Spleen (tissue), 13 donors: ENCODE measurements at places on chromosomes 11 and 22.
A peak's percentile ranks its signal among the peaks of the same experiment; 100 is the strongest.

DNA sequence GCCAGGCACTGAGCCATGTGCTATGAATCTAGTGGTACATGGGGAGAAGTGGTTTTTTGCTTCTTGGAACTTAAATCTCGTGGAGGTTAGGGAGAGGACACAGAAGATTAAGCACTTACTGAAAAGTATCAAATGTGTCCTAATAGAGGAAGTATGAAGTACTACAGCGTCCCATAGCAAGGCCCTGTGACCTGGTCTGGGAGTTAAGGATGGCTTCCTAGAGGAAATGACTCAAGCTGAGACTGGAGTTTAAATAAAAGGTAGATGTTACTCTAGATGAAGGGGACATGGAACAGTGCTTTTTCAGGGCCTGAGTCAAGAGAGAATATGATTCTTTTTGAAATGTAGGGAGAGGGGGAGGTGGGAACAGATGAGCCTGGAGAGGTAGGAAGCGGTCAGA is 202.9 kb downstream of the GRIK4 start:
- no peak for DNase-seq

GRCh38 chr11:37076866-37077265 is 478.8 kb upstream of the RAG2 start:
- DNase-seq: no peak

- no peak for DNase-seq
Measured at GRCh38 chr22:50104141-50104544, 14.3 kb downstream of the MOV10L1 start.

DNA sequence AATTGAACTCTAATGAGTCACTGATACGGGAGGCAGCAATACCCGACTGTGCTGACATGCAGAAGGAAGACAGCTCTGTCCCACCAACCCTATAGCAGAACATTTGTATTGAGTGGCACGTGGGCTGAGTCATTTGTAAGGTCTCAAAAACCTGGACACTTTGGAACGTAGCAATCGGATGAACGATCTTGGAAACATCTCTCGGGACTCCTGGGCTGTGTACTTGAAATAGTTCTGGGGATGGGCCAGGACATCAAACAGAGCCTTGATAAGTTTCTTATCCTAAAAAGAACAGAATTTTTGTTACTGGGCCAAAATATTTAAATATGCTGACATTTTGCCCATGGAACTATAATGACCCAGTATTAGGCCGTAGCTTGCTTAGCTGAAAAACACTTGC is 17.1 kb upstream of the NRIP3 start:
- no peak for DNase-seq

DNA sequence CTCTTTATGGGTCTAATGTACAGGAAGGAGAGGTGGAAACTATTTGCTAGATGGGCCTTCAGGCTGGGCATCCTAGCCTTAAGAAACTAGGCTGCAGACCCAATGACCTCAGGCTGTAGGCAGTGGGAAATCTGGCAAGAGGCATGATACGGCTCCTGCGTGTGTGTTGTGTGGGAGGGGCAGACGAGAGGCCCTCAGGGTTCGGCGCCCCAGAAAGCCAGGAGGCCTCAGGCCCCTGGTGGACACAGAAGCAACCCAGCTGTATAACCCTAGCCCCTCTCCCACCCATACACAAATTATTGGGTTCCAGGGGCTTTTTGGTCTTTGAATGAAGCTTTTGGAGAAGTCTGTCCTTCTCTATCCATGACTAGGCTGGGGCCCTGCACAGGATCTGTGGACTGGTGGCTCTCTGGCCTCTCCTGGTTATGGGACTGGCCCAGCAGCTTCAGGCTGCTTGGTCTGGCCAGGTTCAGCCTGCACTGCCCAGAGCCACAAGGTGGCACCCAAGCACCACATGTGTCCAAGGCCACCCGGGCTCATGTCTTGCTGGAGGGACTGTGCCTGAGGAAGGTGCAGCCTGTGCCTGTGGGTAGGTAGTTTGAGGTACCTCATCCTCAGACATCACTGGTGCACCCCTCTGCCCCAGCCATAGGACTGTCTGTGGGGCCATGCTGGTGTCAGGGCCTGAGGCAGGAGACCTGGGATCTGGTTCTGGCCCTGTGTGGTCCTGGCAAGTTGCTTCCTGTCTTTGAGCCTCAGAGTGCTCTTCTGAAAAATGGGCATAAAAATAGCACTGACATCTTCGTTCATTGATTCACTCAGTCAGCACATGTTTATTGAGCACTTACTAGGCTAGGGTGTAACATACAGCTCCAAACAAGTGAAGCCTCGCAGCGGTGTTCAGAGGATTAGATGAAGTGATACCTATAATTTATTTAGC is 87.5 kb downstream of the RRM1 start:
- DNase-seq: peak; percentile 81

DNA sequence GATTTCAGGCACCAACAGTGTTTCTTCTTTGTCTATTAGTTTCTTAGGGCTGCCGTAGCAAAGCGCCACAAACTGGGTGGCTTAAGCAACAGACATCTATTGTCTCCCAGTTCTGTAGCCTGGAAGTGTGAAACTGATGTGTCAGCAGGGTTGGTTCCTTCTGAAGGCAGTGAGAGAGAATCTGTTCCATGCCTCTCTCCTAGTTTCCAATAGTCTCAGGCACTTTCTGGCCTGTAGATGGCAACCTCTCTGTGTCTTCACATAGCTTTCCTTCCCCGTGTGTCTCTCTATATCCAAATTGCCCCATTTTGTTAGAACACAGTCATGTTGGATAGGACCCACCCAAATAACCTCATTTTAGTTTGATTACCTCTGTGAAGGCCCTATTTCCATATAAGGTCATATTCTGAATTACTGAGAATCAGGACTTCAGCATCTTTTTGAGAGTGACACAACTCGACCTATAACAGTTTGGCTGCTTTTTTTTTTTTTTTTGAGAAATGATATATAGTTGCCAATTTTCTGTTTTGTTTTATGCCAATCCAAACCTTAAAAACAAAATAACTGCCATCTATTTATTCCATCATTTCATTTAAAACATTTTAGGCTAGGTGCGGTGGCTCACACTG is 108.2 kb downstream of the SLC36A4 start:
- DNase-seq: no peak

GRCh38 chr22:29784451-29785361 is 17.5 kb downstream of the UQCR10 start:
- DNase-seq: no peak

DNA sequence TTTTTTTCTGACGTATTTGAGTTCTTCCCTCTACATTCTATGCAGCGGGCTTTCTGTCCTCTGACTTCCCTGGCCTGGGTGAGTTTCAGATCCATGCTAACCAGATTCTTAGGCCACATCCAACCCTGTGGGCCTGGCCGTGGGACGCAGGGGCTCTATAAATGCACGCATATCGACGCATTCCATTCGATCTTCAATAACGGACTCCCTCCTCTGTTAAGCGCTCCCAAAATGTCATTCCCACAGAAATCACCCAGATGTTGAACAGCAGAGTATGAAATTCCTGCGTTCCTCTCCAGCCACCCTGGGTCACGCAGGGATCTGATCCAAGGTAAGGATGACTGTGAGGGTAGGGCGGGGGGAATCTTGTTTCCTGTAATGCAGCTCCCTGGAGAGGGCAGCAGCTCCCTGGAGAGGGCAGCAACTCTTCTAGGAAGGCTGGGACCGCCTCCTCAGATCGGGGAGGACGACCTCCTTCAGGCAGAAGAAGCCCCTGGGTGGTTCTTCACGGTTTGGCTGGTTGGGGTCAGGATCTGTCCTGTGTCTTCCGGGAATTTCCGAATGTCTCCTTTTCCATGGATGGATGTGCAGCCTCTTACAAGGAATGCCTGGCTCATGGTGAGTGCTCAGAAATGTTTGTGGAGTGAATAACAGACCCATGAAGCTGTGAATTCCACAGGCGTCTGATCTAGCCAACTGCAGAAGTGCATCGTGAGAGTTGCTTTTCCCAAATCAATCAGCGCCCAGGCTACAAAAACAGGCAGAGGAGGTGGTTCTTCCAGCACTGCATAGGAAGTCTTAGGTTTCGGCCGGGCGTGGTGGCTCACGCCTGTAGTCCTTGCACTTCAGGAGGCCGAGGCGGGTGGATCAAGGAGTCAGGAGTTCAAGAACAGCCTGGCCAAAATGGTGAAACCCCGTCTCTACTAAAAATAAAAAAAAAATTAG is 12.2 kb downstream of the MRGPRD start:
- peak; percentile 41 for DNase-seq

GRCh38 chr22:45975164-45976161 is 1.5 kb downstream of the WNT7B start:
- no peak for DNase-seq

- peak; percentile 8 for DNase-seq
Measured at GRCh38 chr22:29593923-29594322, 9.5 kb upstream of the NF2 start.

GRCh38 chr11:107413352-107413751 is 44.3 kb downstream of the CWF19L2 start:
- no peak for DNase-seq

- DNase-seq: no peak
Measured at GRCh38 chr11:11486002-11486401, 133.0 kb upstream of the CSNK2A3 start.

DNA sequence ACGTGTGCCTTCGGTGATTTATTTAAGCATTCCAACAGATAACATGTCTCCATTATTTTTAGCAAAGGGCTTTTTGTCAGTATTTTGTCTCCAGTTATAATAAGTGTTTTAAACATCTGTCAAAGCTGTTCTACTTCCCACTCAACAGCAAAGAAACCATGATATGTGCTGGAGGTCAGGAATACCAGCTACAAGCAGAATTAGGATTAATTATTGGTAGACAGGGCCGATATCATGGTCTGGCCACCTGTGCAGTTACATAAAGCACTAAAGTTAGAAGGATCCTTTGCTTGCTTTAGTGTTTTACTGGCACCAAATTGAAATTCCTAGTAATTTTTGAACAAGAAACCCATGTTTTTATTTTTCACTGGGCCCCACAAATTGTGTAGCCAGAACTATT is 591.3 kb upstream of the ARHGAP42 start:
- DNase-seq: no peak

GRCh38 chr11:101860696-101861427 is 53.9 kb upstream of the CEP126 start:
- no peak for DNase-seq

- DNase-seq: no peak
Measured at GRCh38 chr11:84408946-84409411, 1122.8 kb upstream of the CCDC90B start.

DNA sequence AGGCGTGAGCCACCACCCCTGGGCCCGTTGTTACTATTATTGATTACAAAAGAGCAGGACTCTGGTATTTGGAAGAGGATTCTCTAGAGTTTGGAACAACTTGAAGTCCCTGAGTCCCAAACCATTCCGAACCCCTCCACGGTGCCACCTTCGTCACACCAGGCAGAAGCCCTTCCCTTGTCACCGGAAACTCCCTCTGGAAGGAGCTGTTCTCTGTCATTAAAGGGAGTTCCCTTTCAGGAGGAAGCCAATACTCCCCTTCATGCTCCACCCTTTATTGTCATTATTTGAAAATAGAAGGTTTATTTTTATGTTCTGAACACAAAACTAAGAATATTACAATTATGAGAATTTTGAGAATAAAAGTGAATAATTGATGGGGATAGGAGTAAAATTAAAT is 5.1 kb upstream of the C11orf24 start:
- DNase-seq: peak; percentile 19

GRCh38 chr11:83493034-83493433 is 206.9 kb upstream of the CCDC90B start:
- DNase-seq: no peak

GRCh38 chr11:122038543-122038942 is 77.5 kb downstream of the BLID start:
- DNase-seq: no peak

DNA sequence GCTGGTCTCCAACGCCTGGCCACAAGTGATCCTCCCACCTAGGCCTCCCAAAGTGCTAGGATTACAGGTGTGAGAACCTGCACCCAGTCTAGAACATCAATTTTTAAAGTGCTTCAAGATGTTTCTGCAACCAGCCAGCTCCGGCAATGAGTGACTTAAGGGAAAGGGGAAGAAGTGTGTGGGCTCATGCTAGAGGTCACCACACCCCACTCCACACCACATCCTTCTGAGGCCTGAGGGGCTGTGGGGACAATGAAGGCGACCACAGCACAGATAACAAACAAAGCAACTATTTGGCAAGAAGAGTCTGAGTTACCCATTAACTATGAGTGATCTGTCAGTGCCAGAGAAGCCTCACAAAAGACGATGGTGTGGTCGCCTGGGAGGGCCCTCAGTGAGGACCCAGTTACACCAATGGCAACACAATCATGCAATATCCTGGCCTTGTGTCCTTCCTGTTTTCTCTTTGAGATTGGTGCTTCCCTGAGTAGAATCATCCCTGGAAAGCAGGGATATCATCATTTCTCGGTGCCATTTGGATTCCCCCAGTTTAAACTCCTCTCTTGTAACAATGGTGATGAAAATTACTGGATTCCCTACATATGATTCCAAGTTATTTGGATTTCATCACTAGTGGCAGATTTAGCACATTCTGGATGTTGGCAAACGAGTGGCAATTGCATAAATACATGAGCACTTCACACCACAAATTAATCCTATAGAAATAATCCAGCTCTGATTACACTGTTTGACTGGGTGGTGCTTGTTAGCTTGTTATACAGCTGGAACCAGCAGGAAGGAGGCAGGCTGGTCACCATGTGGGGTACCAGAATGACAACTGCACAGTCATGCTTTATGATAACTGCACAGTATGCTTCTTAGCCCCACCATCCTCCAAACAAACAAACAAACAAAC is 18.4 kb downstream of the ABTB2 start:
- no peak for DNase-seq

- no peak for DNase-seq
Measured at GRCh38 chr11:61034111-61034510, 62.6 kb downstream of the CD6 start.

GRCh38 chr11:76218449-76219178 is 12.3 kb upstream of the WNT11 start:
- DNase-seq: no peak

DNA sequence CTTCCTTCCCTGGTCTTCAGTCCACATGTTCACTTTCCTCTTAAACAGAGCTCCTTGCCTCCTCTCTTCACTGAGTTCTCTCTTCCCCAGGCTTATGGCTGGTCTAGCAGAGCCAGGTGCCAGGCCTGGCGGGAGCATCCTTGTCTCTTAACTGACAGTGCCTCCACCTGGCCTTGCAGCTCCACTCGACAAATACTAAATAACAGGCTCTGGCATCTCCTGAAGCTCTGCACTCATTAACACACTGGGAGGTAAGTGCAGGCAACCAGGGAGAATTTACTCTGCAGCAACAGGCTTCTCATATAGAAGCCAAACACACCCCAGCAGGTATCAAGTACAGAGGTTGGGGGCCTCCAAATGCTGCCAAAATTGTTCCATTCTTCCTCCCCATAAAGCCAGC is 438.1 kb downstream of the SOX6 start:
- no peak for DNase-seq

DNA sequence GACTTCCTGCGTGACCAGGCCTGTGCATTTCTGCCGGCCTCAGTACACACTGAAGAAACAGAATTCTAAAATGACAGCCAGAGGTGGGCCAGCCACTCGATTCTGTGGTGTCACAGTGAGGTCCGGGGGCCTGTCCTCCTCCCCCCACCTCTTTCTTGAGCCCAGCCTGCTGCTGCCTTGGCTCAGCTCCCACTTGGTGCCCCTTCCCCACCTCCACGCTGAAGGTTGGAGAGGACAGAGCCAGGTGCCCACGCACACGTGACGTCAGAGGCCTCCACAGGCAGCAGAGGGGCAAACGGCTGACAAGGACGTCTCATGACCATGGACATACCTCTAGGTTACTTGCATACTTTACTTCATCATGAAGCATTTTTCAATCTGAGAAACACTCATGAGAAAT is 78.0 kb upstream of the SHANK2 start:
- peak; percentile 27 for DNase-seq
